Esophagus squamous epithelium (tissue), 5 donors: ENCODE measurements at places on chromosomes 7 and 10.
A peak's percentile ranks its signal among the peaks of the same experiment; 100 is the strongest.

DNA sequence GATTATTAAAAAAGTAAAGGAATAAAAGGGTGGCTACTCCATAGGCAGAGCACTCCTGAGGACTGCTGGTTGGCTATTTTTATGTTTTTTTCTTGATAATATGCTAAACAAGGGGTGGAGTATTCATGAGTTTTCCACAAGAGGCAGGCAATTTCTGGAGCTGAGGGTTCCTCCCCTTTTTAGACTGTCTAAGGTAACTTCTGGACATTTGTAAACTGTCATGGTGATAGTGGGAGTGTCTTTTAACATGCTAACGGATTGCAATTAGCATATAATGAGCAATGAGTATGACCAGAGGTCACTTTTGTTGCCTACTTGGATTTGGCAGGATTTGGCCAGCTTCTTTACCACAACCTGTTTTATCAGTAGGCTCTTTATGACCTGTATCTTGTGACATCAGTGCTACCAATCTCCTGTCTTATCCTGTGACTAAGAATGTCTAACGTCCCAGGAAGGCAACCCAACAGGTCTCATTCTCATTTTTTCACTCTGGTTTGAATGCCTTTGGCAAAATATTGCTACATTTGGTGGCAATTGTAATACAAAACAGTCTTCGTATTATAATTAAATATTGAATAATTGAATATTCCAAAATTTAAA, 587.8 kb upstream of the POM121L12 start:
- DNase-seq, result no peak

- DNase-seq, result no peak
Observed at GRCh38 chr7:153297141-153297540, 537.6 kb downstream of the ACTR3B start.

GRCh38 chr7:139753081-139753692, 24.6 kb downstream of the HIPK2 start:
- no peak for DNase-seq

GRCh38 chr10:127989481-127990012, 82.6 kb downstream of the PTPRE start:
- no peak for DNase-seq

DNA sequence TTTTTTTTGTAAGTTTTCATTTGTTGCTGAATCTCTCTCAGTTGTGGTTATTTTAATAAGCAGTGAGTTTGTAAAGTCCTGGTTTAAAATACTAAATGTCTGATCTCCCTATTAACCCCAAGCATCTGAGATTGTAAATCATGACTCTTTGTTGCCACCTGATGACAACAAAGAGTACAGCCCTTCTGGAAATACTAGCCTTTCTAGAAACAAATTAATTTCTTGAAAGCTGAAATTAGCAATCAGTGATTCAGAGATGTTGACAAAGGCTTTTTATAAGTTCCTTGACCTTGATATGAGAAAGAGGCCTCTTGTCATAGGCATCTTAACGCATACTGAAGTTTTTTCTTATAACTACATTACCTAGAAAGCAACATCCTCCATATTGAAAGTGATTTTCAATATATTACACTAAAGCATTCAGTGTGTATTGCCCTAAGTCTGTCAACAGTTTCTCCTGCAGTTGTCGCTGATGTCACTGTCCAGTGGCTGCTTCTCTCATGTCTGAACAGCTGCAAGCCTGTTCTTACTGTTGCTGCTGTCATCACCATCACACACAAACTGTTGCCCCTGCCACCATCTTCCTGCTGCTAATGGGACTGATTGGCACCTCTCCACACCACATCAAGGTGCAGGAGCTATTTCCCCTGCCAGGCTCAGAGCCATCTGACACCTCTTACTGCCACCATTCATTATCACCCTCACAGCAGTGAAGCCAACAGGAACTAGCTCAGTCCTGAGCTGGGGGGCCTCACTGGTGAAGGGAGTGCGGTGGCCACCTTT, 95.1 kb upstream of the LRGUK start:
- DNase-seq, result no peak

- no peak for DNase-seq
Observed at GRCh38 chr7:146129296-146129695, 12.7 kb downstream of the CNTNAP2 start.

- no peak for DNase-seq
Observed at GRCh38 chr7:73483171-73483570, 38.9 kb downstream of the BAZ1B start.

GRCh38 chr7:27750316-27750715, 10.4 kb downstream of the TAX1BP1 start:
- no peak for DNase-seq

GRCh38 chr10:59995862-59996261, 89.5 kb upstream of the CCDC6 start:
- no peak for DNase-seq

GRCh38 chr7:153388611-153389010, 629.1 kb downstream of the ACTR3B start:
- DNase-seq, result no peak

DNA sequence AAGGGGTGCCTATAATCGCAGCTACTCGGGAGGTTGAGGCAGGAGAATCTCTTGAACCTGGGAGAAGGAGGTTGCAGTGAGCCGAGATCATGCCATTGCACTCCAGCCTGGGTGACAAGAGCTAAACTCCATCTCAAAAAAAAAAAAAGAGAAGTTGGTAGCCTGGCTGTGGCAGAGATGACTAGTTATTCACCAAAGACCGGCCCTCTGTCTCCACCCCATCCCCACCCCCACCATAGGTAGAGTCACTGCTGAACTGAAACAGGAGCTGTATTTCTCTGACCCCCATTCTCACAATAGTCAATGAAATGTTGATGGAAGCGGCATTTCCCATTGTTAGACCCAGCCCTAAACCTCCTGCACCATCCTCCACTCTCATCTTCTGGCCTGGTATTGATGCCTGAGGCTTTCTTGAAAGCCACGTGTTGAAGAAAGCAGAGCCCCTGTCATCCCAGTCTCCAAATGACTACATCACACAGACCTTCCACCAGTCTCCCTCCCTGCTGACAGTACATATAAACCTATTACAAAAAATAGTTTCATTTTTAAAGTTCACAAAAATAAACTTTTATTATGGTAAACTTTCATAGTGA, 9.4 kb upstream of the PIK3CG start:
- DNase-seq, result no peak

DNA sequence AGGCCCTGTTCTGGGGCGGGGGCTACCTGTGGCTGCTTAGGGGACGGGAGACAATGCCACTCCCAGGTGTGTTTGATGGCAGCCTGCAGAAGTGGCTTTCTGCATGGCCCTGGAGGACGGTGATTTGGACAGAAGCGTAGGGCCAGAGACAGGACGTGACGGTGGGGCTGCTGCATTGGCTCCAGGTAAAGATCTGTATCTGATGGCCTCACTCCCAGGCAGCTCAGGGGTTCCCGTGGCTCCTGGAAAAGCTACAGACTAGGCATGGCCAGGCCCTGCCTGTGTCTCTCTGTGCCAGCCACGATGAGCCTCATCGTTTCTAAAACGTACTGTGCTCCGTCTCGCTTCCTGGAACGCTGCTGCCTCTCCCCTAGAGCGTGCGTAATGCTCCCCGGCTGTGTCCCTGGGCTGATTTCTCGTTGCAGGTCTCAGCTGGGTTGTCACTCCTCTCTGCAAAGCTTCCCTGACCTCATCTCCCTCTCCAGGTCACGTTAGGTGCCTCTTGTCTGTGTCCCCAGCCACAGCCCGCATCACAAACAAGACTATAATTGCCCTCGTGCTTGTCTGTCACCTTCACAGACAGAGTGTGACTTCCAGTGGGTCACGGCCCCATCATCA, 12.6 kb downstream of the GTF2IRD1 start:
- DNase-seq, result no peak

DNA sequence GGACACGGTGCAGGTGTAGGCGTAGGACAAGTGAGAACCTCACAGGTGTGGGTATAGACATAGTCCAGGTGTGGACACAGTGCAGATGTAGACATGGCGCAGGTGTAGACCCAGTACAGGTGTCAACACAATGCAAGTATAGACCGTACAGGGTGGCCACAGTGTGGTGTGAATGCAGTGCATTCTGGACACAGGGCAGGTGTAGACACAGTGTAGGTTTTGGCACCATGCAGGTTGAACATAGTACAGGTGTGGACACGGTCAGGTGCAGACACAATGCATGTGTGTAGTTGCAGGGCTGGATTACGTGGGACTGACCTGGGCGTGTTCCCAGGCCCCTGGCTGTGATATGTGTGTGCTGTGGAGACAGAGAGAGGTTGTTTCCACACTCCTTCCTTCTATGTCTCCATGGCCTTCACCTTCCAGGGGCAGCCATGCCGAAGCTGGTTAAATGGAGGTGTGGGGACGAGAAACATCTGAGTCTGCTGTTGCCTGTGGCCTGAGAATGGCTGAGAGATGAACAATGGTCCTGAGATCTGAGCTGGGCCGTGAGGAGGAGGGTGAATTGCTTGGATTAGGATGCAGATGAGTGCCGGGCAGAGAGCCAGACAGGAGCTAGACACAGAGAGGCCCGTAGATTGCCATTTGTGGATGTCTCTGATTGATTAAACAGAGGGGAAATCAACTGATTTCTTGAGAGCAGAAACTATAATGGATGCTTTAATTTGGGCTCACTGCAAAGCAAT, 343.9 kb upstream of the SHH start:
- DNase-seq, result no peak

- DNase-seq, result no peak
Observed at GRCh38 chr7:129896568-129897382, 56.0 kb downstream of the UBE2H start.

GRCh38 chr7:25964483-25964991, 187.5 kb upstream of the NFE2L3 start:
- DNase-seq, result no peak

GRCh38 chr7:134297489-134297888, 19.2 kb downstream of the SLC35B4 start:
- no peak for DNase-seq

- DNase-seq, result no peak
Observed at GRCh38 chr10:123154711-123155505, 706 bp downstream of the BUB3 start.

DNA sequence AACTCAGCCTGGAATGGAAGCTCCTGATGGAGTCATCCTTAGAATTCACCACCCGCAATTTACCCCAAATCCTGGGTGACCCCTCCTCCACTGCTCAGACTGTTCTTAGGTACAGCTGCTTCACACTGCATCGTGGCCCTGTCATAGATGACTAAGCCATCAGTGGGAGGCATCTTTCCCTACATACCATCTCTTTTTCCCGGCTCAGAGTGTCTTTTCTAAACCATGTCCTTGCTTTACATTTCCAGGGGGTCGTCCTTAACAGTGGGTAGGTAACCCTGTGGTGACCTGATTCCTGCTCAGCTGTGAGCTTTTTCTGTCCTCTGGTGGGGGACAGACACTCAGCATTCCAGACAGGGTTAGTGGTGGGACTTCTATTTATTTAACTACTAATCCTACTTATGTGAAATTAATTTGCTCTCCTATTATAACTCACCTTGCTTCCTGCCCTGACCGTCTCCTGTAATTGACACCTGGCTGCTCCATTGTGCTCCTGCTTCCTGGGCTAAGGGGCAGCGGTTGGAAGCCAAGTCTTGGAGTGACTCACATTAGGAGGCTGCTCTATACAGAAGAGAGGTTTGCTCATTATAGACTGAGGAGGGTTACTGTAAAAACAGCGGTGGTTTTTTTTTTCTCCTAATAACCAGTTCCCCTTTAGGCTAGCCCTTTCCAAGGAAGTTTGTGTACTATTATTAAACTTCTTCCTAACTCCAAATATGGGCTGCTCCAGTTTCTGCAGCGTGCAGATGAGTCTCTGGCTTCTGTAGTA, 40.6 kb downstream of the PYROXD2 start:
- no peak for DNase-seq

- no peak for DNase-seq
Observed at GRCh38 chr7:28937619-28938018, 20.5 kb downstream of the TRIL start.

GRCh38 chr10:114767986-114768821, 53.4 kb upstream of the FHIP2A start:
- no peak for DNase-seq

- DNase-seq, result no peak
Observed at GRCh38 chr7:16982640-16983350, 101.0 kb upstream of the AGR3 start.

GRCh38 chr10:26437637-26438461, at the start of gene APBB1IP:
APBB1IP (plus strand) TSS chr10:26438341; CDS start chr10:26492327, 53,986 bp downstream.
- peak; percentile 39 for DNase-seq

DNA sequence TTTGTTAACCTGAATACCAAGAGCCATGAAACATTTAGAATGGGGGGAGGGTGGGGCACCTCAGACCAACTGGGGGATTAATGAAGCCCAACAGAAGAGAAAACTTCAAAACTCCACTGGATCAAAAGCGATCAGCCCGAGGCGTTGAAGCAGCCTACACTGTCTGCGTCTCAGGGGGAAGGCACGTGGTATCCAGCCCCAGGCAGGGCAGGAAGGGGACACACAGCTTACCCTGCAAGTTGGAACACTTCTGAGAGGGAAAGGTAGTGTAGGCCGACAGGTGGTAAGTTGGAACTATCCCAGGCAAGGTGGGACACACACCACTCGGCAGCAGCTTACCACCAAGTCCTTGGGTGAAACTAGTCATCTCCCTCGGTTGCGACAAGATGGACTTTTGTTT, 102.9 kb downstream of the TAX1BP1 start:
- no peak for DNase-seq

DNA sequence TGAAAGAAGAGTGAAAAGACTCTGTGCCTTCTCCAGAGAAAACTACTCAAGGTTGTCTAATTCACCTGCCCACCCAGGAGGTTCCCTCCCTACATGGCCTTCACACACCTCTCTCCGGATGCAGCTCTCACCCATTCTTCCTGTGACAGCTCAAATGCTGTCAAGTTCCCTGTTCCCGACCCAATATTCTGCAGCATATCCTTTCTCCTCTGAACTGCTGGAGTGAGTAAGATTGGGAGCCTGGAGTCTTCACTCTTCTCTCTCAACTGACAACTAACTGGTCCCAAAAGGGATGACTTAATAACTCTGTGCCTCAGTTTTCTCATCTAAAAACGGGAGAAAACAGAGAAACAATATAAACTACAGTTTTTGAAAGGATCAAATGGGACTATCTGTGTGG, 5.1 kb downstream of the TMEM26 start:
- DNase-seq, result no peak

DNA sequence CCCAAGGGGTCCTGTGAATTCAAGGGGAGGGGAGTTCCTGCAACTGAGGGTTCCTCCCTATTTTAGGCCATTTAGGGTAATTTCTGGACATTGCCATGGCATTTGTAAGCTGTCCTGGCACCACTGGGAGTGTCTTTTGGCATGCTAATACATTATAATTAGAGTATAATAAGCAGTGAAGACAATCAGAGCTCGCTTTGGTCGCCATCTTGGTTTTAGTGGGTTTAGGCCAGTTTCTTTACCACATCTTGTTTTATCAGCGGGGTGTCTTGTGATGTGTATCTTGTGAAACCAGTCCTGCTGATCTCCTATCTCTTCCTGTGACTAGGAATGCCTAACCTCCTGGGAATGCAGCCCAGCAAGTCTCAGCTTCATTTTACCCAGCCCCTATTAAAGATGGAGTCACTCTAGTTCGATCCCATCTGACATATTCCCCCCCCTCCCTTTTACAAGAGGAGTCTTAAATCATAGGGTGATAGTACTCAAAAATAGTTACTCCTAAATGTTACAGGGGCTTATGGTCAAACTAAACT, 43.2 kb downstream of the SVOPL start:
- DNase-seq, result no peak

- no peak for DNase-seq
Observed at GRCh38 chr7:7768977-7769709, 50.7 kb upstream of the RPA3 start.

- no peak for DNase-seq
Observed at GRCh38 chr7:75950111-75950681, 35.2 kb downstream of the POR start.

GRCh38 chr7:142542942-142543341, 206.3 kb upstream of the PRSS1 start:
- DNase-seq, result no peak
